AG08395 (cell line): ENCODE measurements at places on chromosomes 3 and 15.

GRCh38 chr3:191246630-191247029, 47.6 kb downstream of the OSTN start:
- peak; percentile 62 for DNase-seq

DNA sequence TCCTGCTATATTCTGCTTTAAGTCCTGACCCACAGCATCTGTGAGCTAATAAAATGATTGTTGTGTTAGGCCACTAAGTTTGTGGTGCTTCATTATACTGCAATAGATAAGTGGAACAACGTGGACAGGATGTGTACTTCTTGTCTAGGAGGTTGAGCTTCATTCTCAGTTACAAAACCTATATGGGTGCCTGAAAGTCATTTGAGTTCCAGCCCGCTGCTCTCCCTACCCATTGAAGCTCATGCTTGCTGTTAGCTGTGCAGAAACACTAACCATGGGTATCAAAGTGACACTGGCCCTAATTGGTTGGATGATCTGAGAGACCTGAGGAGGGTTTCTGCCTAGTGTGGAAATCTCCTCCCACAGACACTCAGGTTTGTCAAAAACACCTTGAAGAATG, 357.2 kb downstream of the PDCD6IP start:
- no peak for DNase-seq

DNA sequence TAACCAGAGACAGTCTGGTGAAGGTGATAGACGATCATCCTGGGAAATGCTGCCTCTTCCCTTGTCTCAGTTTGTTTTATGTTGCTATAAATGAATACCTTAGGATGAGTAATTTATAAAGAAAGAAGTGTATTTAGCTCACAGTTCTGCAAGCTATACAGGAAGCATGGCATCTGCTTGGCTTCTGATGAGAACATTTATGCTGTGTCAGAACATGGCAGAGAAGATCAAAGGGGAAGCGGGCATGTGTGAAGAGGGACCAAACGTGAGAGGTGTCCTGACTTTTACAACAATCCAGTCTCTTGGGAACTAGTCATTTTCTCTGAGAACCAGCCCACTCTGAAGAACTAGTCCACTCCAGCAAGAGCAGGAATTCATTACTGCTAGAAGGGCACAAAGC, 9.6 kb downstream of the CMC1 start:
- DNase-seq, result no peak

- no peak for DNase-seq
Measured at GRCh38 chr15:51060030-51060673, 34.6 kb downstream of the TNFAIP8L3 start.

DNA sequence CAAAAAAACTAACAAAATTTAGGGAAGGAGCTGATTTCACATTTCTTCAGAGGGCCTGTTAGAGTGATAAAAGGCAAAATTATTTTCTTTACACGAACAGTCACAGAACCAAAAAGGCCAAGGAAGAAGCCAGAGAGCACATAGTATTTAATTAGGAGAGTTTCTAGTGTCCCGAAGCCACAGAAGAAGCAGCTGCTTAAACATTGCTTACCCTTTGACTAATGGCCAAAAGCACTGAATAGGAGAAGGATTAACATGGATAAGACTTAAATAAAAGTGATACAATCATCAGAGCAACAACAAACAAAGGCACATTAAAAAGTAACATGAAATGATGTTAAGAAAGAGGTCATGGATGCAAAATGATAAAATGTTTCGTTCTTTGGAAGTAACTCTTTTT, 98.6 kb downstream of the CHL1 start:
- DNase-seq, result no peak

GRCh38 chr3:57059411-57059810, 1.1 kb upstream of the SPATA12 start:
- DNase-seq, result no peak

DNA sequence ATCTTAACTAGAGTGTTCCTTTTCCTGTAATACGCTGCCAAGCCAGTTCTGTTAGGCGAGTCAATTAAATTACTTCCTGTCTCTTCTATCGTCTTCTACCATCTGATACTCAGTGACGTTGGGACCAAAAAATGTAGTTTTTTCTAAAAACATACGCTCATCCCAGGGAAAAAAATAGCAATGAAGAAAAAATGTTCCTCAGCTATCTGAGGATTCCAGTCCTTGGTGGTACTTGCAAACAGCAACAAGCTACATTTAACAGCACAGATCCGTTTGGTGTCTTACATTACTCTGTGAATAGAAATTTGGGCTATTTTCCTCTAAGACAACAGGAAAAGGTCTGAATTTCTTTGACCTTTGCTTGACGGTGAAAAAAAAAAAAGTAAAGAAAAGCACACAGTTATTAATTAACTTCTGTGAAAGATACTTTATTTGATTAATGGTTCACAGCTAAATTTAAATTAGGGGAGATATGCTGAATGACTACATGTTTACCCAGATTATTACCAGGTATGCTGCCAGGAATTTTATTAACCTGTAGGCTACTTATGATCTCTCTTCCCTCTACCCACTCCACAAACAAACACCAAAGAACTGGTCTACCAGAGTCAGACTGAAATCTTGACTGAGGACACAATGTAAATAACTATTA, 254.4 kb upstream of the ZPLD1 start:
- DNase-seq, result peak; percentile 75

GRCh38 chr3:11555881-11556633, 87.7 kb downstream of the VGLL4 start:
- DNase-seq, result no peak

GRCh38 chr3:97952872-97953271, 19.4 kb downstream of the RIOX2 start:
- DNase-seq, result no peak

DNA sequence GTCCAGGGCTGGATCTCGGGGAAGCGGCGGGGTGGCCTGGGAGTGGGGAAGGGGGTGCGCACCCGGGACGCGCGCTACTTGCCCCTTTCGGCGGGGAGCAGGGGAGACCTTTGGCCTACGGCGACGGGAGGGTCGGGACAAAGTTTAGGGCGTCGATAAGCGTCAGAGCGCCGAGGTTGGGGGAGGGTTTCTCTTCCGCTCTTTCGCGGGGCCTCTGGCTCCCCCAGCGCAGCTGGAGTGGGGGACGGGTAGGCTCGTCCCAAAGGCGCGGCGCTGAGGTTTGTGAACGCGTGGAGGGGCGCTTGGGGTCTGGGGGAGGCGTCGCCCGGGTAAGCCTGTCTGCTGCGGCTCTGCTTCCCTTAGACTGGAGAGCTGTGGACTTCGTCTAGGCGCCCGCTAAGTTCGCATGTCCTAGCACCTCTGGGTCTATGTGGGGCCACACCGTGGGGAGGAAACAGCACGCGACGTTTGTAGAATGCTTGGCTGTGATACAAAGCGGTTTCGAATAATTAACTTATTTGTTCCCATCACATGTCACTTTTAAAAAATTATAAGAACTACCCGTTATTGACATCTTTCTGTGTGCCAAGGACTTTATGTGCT, 527 bp downstream of the B2M start:
- peak; percentile 17 for DNase-seq

GRCh38 chr3:13795816-13796215, 84.1 kb downstream of the WNT7A start:
- DNase-seq, result no peak

- no peak for DNase-seq
Measured at GRCh38 chr15:38593524-38593923, 28.9 kb upstream of the RASGRP1 start.

DNA sequence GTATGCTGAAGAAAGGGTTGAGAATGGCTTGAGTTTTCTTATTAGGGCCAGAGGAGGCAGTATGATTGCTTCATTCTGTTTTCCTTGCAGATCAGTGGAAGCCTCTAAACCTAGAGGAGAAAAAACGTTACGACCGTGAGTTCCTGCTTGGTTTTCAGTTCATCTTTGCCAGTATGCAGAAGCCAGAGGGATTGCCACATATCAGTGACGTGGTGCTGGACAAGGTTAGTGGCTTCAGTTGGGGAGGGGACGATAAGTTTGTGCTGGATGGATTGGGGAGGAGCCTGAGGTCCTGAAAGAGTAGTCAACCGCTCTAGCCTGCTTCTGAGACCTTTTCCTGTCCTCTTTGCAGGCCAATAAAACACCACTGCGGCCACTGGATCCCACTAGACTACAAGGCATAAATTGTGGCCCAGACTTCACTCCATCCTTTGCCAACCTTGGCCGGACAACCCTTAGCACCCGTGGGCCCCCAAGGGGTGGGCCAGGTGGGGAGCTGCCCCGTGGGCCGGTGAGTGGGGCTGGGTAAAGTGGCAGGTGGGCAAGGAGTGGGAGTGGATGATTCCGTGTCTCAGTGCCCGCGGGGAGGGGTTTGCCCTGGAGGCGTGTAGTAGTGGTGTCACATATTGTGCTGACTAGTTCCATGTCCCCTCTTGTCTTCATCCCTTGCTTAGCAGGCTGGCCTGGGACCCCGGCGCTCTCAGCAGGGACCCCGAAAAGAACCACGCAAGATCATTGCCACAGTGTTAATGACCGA, 8.5 kb downstream of the EIF4G1 start:
- DNase-seq, result no peak
